Activated CD8-positive, alpha-beta memory T cell treated with anti-CD3 and anti-CD28 coated beads for 1 hour (primary cell): ENCODE measurements at places on chromosomes 6 and 20.

- no peak for DNase-seq
Observed at GRCh38 chr20:17083738-17084137, 143.1 kb upstream of the PCSK2 start.

DNA sequence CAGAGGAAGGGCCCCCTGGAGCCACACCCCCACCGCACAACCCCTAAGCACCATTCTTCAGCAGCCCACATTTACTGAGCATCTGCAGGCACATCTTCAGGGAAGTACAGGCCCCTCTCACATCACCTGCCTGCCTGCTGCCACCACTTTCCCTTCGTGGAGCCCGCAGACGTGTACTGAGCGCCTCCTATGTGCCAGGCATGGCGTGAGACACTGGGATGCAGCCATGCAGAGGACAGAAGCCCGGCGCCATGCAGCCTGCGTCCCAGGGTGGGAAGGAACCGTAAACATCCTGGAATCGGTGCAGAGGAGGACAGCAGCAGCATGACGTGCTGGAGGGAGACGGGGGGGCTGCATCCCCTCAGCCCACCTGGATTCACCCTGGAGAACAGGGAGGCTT, 78.1 kb downstream of the GRM4 start:
- DNase-seq = no peak

GRCh38 chr20:10381477-10381876, 52.5 kb downstream of the MKKS start:
- no peak for DNase-seq

GRCh38 chr6:20197251-20197650, 15.0 kb downstream of the MBOAT1 start:
- DNase-seq = no peak

DNA sequence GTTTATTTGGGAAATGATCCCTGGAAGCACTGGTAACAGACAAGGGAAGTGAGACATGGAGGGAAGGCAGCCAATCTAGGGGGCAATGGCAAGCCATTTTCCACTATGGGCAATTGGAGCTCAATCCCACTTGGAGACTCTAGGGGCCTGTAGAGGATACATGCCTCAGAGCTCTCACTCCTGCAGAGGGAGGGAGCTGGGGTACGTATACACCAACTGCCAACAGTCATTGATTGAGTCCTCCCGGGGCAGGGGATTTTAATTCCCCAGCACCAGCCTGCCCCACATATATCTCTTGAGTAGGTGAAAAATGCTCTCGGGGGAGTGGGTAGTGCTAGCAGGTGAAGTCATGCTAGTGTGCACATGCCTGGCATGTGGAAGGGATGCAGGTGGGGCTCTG, 78.9 kb upstream of the KCNK16 start:
- DNase-seq = no peak

DNA sequence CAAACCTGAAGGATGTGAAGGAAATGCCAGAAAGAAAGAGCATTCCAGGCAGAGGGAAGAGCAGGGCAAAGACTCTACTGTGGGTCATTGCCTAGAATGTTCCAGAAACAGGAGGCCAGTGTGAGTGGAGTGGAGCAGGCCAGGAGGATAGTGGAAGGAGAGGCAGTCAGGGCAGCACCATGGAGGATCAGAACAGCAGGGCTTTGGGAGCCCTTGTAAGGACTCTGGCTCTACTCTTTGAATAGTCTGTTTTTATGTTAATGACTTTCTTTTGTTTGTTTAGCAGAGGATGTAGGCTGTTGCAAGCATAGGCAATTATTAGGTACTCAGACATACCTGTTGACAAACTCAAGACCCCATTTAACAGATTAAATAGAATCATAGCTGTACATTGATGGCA, 23.6 kb upstream of the FBXL4 start:
- DNase-seq = no peak

- DNase-seq = no peak
Observed at GRCh38 chr6:91075244-91075976, 488.5 kb upstream of the MAP3K7 start.

DNA sequence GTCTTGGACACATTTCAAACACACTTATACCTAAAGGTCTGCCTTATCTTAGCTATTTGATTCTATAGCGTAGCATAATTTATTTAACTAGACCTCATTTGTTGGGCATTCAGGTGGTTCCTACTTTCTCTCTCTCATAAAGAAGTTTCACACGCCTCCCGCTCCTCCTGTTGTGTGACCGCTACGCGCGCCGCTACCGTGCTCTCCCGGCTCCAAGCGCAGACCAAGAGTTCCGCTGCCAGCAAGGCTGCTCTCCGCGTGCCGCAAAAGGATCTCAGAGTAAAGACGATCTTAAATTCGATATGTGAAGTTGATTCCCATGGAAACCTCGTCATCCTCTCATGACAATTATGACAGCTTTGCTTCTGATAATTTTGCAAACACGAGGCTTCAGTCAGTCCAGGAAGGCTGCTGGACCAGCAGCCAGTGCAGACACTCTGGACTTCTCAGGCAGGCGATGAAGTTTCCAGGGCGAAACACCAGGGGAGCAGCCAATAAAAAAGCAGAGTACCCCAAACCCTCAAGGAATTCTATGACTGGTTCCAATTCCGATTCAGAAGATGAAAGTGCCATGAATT, 20.4 kb downstream of the PRSS16 start:
- DNase-seq = no peak

DNA sequence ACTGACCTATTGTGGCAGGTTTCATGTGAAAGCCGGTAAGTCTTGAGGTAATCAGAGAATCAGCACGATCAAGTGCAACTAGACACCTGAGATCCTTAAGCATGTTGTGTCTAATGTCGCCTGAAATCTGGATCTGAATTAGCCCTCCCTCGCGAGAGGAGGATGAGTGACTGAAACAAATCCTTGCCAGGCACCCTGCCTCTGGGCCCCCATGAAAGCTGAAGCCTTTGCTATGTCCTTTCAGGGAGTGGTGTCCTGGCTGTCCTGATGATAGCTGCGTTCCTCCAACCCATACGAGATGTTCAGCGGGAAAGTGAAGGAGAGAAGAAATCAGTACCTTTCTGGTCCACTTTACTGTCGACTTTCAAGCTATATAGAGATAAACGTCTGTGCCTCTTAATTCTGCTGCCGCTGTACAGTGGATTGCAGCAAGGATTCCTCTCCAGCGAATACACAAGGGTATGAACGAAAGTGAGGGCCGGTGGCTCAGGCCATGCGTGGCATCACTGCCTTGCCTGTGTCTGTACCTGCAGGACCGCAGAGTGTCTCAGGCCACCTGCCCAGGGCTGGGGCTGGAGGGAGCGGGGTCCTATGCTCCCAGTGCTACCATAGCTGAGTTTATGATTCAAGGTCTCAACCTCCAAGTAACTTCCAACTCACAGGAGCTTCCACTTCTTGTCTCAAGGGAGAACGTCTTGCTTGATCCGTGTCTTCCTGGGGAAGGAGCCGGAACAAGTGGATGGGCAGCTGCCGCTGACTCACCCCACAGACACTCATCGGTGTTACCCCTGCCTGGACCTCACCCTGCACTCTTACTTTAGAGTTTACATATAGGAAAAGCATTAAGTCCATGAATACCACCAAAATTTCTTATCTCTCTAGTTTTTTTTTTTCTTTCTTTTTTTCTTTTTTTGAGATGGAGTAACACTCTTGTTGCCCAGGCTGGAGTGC, 12.8 kb downstream of the UNC93A start:
- no peak for DNase-seq

GRCh38 chr6:140731741-140732140, 1357.3 kb upstream of the CITED2 start:
- no peak for DNase-seq

DNA sequence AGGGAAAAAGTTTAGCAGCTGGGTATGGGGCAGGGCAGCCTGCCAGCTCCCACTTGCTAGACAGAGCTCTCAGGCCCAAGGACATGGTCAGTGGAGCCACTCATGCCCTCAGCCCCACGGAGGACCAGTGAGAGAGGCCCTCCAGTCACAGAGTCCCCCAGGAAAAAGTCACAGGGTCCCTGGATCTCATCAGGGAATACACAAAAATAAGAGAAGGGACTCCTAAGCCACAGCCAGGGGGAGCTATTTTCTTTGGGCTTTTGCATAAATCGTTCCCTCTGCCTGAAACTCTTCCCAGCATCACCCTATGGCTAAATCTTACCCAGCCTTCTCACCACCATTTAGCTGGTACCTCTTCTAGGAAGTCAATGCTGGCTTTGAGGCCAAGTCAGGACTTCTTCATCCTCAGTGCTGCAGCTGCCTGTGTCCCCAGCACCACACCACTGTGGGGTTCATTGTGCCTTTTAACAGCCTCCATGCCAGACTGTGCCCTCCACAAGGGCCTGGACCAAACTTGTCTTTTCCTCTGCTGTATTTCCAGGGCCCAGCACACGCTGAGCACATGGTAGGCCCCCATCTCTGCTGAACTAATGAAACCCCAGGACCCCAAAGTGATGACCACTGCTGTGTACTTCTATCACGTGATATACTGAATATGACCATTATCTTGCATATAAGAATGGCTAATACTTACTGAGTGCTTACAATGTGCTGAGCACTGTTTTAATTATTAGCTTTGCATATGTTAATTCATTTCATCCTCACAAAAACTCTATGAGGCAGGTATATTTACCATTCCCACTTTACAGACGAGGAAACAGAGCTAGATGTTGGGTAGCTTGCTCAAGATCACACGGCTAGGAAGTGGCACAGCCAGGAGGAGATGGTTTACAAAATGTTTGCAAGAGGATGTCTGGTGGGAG, 2.0 kb downstream of the ZNF335 start:
- DNase-seq = no peak

GRCh38 chr20:33339515-33340058, 56.6 kb downstream of the BPIFB1 start:
- DNase-seq = no peak

- DNase-seq = no peak
Observed at GRCh38 chr6:109008537-109009235, 86.0 kb downstream of the SESN1 start.
